ENCODE measurements at places on chromosomes 2 and 18. TPM values are rescaled to one million over a fixed set of nuclear protein-coding genes. Genes with fewer than 3 reads are reported as not detected.

DNA sequence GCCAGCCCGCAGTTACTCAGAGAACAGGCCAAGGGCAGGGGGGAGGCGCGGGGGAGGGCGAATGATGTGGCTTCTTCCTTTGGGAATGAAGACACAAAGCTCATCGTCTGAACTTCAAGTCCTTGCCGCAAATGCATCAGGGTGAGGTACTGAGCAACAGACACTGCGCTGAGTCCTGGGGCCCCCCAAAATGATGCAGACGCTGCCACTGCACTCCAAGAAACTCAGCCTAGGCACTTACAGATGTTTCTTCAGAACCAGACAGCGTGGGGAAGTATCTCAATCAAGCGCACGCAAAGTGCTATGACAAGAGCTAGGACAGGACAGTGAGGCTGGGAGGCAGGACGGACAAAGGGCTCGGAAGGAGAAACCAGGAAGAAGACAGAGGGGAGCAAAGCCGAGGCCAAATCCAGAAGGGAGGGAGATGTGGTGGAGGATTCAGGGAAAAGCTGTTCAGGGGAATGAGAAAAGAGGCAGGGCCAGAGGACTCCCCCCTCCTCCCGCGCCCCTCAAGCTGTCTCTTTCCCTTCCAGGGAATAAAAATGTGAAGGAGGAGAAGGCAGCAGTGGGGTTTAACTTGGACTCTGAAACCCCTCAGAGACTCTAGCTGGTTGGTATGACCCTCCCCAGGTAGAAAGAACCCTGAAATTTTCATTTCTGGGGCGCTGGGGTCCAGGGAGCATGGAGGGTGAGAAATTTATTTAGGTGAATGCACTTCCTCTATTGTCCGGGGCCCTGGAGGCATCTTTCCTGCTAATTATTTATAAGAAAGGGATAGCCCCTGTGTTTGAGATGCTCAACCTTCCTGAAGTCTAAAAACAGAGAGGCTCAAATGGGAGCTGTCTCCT, 34.9 kb downstream of the CIB4 start:
- no peaks in the 10 kb centered on the region for H3K27me3 ChIP-seq
- H3K36me3 ChIP-seq = no peaks in the 10 kb centered on the region
- DNase-seq = peak; percentile 29
- no peak overlapping the region for H3K27ac ChIP-seq
- H3K4me1 ChIP-seq = no peaks in the 10 kb centered on the region
- no peak overlapping the region for H3K4me3 ChIP-seq

GRCh38 chr2:3459185-3460015, 59.9 kb downstream of the ADI1 start:
- peak; percentile 42 for DNase-seq
- H3K4me1 ChIP-seq = no peaks in the 10 kb centered on the region
- H3K4me3 ChIP-seq = no peak overlapping the region
- H3K36me3 ChIP-seq = peaks cover 12% of the 10 kb centered on the region

DNA sequence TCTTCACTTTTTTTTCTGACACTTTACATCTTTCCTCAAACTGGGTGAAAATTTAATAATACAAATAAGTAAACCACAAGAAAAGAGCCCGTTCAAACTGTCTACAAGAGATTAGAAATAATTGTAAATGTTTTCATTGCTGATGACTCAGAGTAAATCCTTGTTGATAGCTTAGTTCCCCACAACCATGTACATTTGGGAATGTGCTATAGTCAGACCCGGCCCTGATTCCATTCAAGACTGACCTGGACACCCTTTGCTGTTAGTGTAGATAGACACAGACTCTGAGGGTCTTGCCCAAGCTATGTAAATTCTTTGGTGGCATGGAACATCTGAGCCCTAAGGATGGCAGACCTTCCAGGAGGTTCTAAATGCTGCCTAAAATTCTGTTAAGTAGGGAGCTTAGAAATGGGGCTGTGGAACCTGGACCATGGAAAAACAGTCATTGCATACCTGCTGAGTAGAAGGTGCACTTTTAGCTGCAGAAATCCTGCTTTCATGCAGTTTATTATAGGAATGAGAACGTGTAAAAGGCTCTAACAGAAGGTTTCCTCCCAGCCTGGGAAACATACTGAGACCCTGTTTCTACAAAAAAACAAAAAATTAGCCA, 3.7 kb downstream of the MALT1 start:
- DNase-seq = no peak
- H3K27me3 ChIP-seq = no peaks in the 10 kb centered on the region
- peaks cover 8% of the 10 kb centered on the region for H3K36me3 ChIP-seq
- H3K27ac ChIP-seq = no peak overlapping the region

GRCh38 chr2:147416099-147416498, 428.7 kb upstream of the ACVR2A start:
- no peaks in the 10 kb centered on the region for H3K4me1 ChIP-seq
- H3K27ac ChIP-seq = no peak overlapping the region
- no peaks in the 10 kb centered on the region for H3K27me3 ChIP-seq
- no peak overlapping the region for H3K4me3 ChIP-seq

DNA sequence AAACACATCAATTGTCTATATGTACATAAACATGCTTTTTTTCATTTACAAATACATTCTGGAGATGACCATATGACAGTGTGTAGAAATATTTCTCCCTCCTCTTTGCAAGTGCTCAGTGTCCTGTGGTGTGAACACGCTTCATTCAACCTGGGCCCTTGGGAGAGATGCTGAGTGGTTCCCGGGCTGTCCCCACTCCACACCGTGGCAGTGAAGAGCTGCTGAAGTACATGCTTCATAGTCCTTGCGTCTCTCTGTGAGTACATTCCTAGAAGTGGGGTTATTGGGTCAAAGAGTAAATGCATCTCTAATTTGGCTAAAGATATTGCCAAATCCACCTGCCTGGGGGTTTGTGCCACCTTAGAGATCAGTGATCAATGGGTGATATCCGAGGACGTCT, 6.5 kb upstream of the GPR35 start:
- H3K4me3 ChIP-seq = no peak overlapping the region
- DNase-seq = peak; percentile 3
- H3K27me3 ChIP-seq = no peaks in the 10 kb centered on the region
- H3K27ac ChIP-seq = no peak overlapping the region
- H3K36me3 ChIP-seq = peaks cover 2% of the 10 kb centered on the region

DNA sequence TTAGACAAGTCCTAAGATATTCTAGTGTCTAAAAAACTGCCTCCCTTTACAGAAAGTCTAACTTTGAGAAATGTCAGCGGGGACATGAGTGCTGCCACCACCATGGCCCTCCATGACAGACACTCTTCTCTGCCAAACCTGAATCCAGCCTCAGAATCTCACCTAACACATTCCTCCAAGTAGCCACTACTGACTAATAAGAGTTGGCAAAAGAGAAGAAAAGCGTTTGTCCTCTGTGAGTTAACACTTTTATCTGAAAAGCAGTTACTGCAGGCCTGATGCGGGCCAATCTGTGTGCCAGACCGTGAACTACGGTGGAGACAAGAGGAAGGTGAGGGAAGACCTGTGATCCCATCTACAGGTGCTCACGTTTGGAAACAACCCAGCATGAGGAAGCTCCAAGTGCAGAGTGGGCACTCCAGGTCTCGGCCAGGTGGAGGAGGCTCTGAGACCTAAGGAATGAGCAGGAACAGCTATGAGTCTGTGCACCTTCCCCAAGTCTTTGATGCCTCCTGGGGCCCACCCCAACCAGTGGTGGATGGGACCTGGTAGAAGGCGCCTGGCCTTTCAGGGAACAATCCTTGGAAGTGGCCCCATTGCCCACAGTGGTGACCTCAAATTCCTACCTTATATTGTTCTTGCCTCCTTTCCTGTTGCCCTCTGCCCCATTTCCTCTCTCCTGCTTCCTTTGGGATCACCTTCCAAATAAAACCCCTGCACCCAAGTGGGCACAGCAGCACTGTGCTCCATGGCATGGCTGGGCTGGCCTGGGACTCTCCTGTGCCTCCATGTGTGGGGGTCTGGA, 91.6 kb downstream of the BIN1 start:
- no peak overlapping the region for H3K27ac ChIP-seq
- H3K4me1 ChIP-seq = no peaks in the 10 kb centered on the region
- no peak overlapping the region for H3K4me3 ChIP-seq
- H3K27me3 ChIP-seq = no peaks in the 10 kb centered on the region

- no peaks in the 10 kb centered on the region for H3K36me3 ChIP-seq
- no peak for DNase-seq
- no peaks in the 10 kb centered on the region for H3K4me1 ChIP-seq
Observed at GRCh38 chr2:175698061-175698460, 304.0 kb downstream of the LNPK start.

GRCh38 chr2:216279031-216279430, 93.3 kb downstream of the MARCHF4 start:
- DNase-seq = no peak
- no peaks in the 10 kb centered on the region for H3K36me3 ChIP-seq

GRCh38 chr2:27903649-27904404, 13.3 kb downstream of the BABAM2 start:
- no peak overlapping the region for H3K4me3 ChIP-seq
- DNase-seq = no peak
- no peak overlapping the region for H3K27ac ChIP-seq
- H3K27me3 ChIP-seq = no peaks in the 10 kb centered on the region
- no peaks in the 10 kb centered on the region for H3K36me3 ChIP-seq

Gene USP14
- 94.0 TPM for total RNA-seq

Gene ALKAL2
- total RNA-seq = 0.48 TPM

Gene RASGRP3
- not detected for total RNA-seq

Gene AP1S3
- 11.0 TPM for total RNA-seq

Measured in H9 (cell line).